AG08395 (cell line): ENCODE measurements at places on chromosomes 7 and 10.

DNA sequence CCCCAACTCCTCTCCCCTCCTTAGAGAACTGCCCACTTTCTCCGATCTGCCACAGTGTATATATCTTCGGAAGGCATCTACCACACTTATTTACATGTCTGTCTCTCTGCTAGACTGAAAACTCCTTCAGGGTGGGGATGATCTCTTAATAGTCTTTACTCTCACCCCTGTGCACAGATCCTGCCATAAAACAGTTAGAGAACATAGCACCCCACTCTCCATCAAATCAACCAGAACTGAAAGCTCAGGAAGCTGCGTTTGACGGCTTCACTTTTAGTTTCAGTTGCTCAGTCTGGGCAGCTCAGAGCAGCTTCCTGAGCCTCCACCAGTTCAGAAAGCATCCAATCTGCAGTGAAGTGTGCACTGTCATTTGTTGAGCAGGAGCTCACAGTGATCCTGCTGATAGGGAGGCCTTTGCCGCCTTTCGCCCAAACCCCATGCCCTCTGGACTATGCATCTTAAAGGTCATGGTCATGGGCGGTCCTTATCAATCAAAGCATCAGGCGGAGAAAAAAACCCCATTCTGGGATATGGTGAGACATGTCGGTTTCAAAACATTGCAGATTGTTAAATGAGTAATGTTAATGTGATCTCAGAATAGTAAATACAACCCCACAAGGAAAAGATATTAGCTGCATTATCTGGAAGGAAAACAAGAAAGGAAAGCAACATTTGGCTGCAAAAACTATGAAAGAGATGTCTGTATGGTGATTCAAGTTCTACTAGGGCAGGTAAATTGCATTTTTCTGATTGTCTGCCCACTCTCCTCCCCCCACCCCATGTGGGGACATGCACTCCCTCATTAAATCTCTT lies 167.1 kb upstream of the ADO start:
- DNase-seq = peak; percentile 32

GRCh38 chr10:60290558-60290957 lies 99.1 kb downstream of the ANK3 start:
- DNase-seq = no peak

DNA sequence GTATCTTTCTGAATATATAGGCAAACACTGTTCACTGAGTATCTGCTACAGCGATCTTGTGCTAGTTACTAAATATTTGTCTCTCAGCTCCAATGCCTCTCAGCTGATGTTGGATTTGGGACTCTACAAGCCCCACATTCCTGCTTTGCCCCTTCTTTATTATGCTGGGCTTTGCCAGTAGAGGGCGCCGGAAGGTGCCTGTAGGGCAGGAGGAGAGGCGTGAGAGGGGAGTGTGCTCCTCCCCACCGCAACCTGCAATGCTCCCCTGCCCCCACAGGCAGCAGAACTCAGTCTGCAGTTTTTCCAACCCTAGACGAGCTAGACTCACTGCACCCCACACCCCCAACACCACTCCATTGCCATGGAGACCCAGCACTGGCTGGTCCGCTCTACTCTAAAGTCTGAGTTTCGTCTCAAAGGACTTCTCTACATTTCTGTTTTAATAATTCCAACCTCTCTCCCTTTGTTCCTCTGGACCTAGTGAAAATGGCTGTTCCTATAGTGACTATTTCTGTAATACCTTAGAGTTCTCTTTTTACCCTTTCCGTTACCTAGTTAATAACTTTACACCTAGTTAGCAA lies 337.6 kb downstream of the CCSER2 start:
- no peak for DNase-seq

DNA sequence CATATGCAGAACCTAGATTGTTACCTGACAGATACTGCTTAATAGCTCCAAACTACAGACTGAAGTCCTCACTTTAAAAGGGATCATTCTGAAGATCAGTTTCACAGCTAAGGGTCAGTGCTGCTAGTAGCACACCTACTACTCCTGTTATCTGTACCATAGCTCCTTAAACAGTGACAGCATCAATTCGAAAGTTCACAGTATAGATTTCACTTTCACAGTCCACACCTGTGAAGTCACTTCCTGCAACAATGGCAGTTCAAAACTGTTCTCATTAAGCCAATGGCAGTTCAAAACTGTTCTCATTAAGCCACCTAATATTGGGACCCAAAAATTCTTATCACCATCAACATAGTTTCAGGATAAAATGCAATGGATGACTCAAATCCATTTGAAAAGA lies 10.7 kb upstream of the FHIP2A start:
- DNase-seq = no peak

- no peak for DNase-seq
Measured at GRCh38 chr10:48605786-48606529, 1.1 kb upstream of the ARHGAP22 start.

DNA sequence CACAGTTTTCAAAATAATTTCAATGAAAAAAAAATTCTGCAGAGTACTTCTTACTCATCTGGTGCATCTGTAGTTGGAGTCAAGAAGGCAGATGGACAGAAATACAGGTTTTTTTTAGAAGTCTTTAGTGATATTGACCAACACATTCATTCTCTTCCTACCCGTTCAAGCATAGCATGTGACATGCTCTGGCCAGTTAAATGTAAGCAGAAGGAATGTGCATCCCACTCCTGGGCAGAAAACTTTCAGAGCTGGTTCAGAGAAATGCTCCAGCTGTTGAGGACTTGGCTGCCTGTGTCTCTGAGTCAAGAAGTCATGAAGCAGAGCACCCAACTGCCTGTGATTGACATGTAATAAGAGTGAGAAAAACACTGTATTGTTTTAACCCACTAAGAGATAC lies 665.3 kb upstream of the IGFBP3 start:
- DNase-seq = peak; percentile 22
